Vein endothelial cell (primary cell): ENCODE measurements at places on chromosomes 5 and 9. TPM values are rescaled to one million over a fixed set of nuclear protein-coding genes. Genes with fewer than 3 reads are reported as not detected.

The SPATA31C1 gene
- total RNA-seq, result not detected in 2 replicates

The EPB41L4B gene
- 0.98 and 1.3 TPM in 2 replicates for total RNA-seq

The SLC25A48 gene
- not detected in 2 replicates for total RNA-seq

The SLC6A3 gene
- total RNA-seq, result not detected in 2 replicates

The BAAT gene
- 0.10 TPM in 1 of 2 replicates, not detected in the other for total RNA-seq

The AUH gene
- 7.3 and 8.2 TPM in 2 replicates for total RNA-seq

The INSL4 gene
- total RNA-seq, result not detected in 2 replicates
